Esophagus squamous epithelium (tissue), 5 donors: ENCODE measurements at places on chromosomes 7 and 10.

DNA sequence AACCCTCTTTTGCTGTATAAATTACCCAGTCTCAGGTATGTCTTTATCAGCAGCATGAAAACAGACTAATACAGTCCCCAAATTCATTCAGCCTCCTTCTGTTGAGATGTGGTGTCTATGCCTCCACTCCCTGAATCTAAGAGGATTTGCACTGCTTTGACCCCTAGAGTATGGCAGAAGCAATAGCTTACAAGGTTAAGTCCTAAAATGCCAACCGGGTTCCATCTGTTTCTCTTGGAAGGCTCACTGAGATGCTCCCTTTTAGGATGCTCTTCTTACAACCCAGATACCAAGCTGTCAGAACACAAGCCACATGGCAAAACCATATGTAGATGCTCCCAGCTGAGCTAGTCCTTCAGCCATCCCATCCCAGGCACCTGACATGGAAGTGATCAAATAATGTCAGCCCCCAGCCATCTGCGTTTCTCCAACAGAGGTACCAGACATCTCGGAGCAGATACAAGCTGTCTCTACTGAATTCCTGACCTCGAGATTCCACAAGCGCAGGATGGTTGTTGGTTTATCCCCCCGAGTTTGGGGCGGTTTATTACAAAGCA lies 20.2 kb downstream of the CALN1 start:
- DNase-seq: no peak

- no peak for DNase-seq
These were observed 50.6 kb downstream of the PTPRN2 start for GRCh38 chr7:158536871-158537515.

DNA sequence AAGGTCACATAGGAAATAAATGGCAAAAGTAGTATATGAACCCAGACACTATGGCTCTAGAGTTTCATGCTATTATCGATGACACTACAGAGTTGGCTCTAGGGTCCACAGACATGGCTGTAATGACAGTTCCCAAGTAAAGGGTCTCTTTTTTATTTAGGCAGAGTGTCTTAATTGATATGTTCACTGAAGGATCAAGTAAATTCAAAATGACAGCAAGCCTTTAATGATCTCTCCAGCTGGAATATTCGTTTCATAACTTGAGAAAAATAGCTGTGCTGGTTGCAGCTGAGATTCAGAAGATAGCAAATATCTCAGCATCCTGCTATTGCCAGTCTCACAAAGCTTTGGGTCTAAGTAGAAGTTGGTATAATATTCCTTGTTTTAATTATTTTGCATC lies 333.6 kb upstream of the MAGI2 start:
- no peak for DNase-seq

DNA sequence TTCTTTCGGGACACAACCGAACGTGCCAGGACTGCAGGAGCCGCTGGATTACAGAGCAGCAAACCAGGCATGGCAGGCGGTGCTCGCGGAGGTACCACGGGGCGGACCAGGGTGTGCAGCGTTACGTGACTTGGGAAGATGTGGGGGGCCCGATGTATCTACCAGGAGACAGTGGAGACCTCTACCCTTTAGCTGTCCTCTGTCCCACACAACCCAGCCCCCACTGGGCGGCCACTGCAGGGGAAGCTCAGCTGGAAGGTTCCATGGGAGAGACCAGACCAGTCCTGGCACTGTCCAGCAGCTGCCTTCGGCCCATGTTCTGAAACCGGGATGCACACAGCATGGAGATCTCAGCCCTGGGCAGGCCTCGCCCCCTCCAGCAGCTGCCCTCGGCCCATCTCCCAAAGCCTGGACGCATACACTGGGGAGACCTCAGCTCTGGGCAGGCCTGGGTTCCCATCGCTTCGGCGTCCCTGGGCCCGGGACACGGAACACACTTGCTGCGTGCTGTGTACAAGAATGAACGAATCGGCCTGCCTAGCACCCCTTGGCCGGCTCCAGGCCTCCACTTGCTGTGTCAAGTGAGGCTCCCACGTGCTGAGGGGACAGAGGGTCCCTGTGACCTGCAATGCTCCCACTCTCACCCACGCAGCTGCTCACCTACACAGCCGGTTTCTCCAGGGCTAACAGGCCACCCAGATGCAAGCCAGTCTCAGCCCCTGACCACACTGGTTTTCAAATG lies 177.4 kb downstream of the ELFN1 start:
- DNase-seq: no peak

DNA sequence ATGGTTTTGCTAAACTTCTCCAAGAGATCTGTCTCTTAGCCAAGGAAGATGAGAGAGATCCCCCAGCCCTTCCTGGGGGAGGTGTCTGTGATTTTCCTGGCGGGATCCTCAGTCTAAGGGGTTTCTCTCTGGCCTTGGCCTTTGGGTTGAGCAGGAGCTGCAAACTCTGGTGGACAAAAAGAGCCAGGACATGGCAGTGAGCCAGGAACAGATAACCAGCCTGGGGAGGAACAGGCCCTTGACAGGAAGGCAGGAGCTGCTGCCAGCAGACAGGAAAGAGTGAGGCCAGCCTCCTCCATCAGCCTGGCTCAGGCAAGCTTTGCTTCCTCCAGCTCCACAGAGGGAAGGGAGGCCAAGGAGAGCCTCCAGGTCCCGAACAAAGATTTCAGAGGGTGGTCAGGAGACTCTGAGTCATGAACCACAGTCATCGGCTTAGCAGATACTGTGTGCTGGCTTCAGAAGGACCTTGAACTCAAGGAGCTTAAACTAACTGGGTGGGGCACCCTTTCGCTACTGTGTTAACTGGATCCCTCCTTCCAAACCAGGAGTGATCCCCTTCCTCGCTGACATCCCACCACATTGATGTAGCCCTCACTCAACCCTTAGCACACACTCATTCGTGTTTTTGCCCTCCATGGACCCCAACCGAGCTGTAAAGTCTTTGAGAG lies 34.7 kb downstream of the DDIT4 start:
- DNase-seq: no peak

- DNase-seq: no peak
These were observed 67.8 kb downstream of the GPR37 start for GRCh38 chr7:124697746-124698145.

DNA sequence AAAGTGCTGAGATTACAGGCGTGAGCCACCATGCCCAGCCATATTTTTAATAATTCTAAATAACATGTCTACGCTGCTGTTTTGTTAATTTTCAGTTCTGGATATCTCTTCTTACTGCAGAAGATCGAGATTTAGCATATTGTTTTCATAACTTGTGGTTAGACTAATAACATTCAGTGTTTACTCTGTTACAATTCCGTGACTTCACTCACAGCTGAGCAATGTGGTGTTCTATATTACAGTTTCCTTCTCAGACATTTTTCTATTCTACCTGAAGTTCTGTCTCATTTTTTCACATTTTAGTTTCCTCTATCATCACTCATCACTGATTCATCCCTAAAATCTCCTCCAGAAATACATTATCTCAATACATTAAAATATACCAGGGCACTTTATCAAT lies 10.9 kb downstream of the RNF32 start:
- no peak for DNase-seq

GRCh38 chr10:111840546-111840945 lies 343.0 kb downstream of the GPAM start:
- DNase-seq: no peak

GRCh38 chr7:99392659-99393354 lies 15.6 kb downstream of the PDAP1 start:
- no peak for DNase-seq

- DNase-seq: no peak
These were observed 112.7 kb downstream of the GFRA1 start for GRCh38 chr10:116160271-116160670.

GRCh38 chr7:125467996-125468854 lies 538.6 kb upstream of the POT1 start:
- DNase-seq: no peak

DNA sequence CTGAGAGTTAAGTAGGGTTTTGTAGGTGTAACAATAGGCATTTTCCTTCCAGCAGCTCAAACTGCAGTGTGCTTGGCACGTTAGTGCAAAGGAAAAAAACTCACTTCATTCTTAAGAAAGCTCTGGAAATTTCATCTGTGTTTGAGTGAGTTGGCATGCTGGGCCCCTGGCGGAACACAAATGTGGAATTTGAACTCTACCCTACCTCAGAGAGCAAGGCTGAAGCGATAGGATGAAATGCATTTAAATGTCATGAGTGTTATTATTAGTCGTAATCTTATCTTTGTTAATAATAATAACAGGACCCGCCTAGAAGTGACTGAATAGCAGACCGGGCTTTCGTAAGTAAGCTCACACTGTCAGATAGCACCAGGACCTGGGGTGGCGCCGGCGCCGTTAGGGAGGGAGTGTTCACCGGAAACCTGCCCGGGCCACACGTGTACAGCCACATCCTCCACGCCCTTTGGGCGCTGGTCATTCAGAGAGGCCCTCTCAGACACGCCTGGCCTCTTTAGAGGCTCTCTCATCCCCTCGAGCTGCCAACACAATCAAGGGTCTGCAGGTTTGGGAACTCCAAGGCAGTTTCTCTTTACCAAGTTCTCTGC lies 63.5 kb downstream of the GRK5 start:
- peak; percentile 28 for DNase-seq

- no peak for DNase-seq
These were observed 245.5 kb upstream of the PPP2R2D start for GRCh38 chr10:131655101-131655849.

DNA sequence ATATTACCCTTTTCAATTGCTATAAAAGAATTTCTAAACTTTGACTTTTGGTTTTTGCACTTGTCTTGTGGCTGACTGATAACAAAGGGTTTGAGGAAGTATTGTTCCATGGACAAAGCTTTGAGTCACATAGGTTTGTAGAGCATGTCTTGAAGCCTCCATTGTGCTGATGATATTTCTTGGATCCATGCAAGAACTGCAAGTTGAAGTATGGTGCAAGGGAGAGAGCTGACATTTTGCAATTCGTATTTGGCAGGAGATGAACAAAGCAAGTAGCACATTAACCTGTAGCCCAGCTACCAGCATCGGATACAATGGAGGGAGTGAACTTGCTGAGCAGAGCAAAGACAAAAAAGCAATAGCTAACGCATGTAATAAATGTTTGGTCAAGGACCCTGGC lies 23.4 kb downstream of the MGAM2 start:
- no peak for DNase-seq

DNA sequence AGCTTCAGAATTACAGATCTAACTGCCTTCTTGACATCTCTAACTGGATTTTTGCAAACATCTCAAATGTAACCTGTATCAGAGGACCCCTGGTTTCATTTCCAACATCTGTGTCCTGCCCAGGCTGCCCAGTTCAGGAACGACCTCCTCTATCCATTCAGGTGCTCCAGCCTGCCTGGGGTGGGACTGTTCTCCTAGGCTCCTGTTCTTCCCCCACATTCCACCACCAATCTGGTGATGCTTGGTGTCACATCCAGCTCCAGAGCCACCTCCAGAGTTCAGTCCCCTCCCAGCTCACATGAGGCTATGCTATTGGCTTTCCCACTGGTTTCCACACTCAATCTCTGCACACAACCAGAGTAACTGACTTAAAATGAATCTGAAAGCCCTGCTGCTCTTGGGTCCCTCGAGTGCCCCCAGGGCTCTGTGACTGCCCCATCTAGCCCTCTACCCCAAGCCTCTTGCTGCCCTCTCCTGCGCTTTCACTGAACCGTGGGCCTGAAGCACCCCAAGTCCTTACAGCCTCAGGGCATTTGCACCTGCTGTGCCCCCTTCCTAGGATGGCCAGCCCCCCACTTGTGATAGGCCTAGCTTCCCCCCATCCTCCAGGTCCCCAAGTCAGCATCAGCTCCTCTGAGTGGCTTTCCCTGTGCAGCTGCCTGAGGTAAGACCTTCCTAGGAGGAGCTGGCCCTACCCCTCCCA lies 46.1 kb downstream of the PPIF start:
- DNase-seq: no peak
